Mesendoderm (in vitro differentiated cells): ENCODE measurements at places on chromosomes 2 and 18.

- H3K4me3 ChIP-seq, result no peak overlapping the region
- H3K4me1 ChIP-seq, result no peaks in the 10 kb centered on the region
- no peaks in the 10 kb centered on the region for H3K36me3 ChIP-seq
- no peaks in the 10 kb centered on the region for H3K27me3 ChIP-seq
- no peak for DNase-seq
These were observed 205.8 kb upstream of the SALL3 start for GRCh38 chr18:78773819-78774218.

DNA sequence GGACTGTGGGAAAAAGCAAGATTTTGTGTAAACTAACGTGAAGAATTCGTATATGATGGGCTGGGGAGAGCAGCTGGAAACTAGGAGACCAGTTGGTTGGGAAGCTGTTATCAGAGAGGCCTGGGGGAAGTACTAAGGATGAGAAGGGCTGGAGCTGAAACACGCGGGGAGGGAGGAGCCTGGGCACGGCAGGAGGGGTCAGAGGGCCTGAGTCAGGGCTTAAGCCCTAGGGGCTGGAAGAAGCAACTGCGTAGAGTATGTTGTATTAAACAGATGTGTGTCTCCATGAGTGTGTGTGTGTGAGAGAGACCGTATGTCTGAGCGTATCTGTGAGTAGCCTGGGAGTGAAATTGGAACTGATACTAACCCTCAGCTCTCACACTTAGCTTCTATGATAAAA is 8.4 kb downstream of the POMC start:
- peak; percentile 92 for DNase-seq
- H3K27ac ChIP-seq, result no peak overlapping the region
- H3K4me3 ChIP-seq, result no peak overlapping the region
- H3K27me3 ChIP-seq, result no peaks in the 10 kb centered on the region

GRCh38 chr2:10019602-10020400 is 23.5 kb upstream of the KLF11 start:
- no peak for DNase-seq
- H3K4me1 ChIP-seq, result no peaks in the 10 kb centered on the region
- H3K36me3 ChIP-seq, result no peaks in the 10 kb centered on the region
- no peak overlapping the region for H3K4me3 ChIP-seq
- no peaks in the 10 kb centered on the region for H3K27me3 ChIP-seq
- H3K27ac ChIP-seq, result no peak overlapping the region

DNA sequence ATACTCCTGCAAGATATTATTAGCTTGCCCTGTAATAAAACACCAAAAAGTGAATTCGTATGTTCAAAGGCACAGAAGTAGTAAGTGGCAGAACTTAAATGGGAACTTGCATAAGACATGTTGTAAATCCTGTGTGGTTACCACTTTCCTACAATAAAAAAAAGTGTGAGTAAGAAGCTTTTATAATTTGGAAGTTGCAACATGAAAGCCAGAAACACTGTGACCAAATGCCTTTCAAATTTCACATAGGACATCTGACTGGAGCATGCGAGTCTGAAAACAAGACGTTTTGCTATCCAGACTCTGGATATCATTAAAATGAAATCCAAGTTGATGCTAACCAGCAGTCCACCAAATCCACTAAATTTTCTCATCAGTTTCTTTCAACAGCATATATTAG is 886.2 kb upstream of the NRXN1 start:
- no peak overlapping the region for H3K27ac ChIP-seq
- no peaks in the 10 kb centered on the region for H3K27me3 ChIP-seq
- H3K36me3 ChIP-seq, result no peaks in the 10 kb centered on the region
- H3K4me3 ChIP-seq, result no peak overlapping the region

DNA sequence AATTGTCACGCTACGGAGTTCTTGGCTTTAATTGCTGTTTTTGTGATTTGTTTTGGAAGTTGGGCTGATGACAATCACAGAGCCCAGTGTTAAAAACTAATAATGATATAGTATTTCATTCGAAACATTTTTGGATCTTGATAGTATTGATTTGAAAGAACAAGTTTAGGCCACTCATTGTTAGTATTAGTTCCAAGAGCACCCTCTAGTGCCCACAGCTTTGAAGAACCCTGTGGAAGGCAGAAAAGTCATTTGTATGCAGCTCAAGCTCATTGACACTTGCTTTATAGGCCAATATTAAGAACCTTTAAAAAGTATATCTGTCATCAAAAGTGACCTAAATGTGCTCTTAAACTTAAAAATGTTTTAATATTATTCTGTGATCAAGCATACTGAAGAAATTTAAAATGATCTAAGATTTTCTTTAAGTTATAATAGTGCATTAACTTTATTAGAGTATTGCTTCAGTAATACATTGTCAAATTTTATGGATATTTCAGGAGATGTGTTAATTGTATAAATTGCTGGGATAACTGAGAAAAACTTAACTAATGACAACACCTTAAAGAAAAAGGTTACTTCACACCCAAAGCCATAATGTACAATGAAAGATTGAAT is 191.0 kb downstream of the GRB14 start:
- no peak overlapping the region for H3K4me3 ChIP-seq
- H3K27ac ChIP-seq, result no peak overlapping the region
- H3K27me3 ChIP-seq, result no peaks in the 10 kb centered on the region
- H3K4me1 ChIP-seq, result no peaks in the 10 kb centered on the region

GRCh38 chr2:51807229-51807628 is 775.3 kb upstream of the NRXN1 start:
- no peaks in the 10 kb centered on the region for H3K27me3 ChIP-seq
- no peak for DNase-seq
- H3K4me1 ChIP-seq, result peaks cover 1% of the 10 kb centered on the region
- no peak overlapping the region for H3K4me3 ChIP-seq
- H3K27ac ChIP-seq, result no peak overlapping the region
- H3K36me3 ChIP-seq, result no peaks in the 10 kb centered on the region

GRCh38 chr18:11136241-11136640 is 13.1 kb downstream of the PIEZO2 start:
- H3K4me3 ChIP-seq, result no peak overlapping the region
- H3K27ac ChIP-seq, result no peak overlapping the region
- H3K36me3 ChIP-seq, result no peaks in the 10 kb centered on the region
- H3K27me3 ChIP-seq, result no peaks in the 10 kb centered on the region
- H3K4me1 ChIP-seq, result peaks cover 2% of the 10 kb centered on the region
- DNase-seq, result peak; percentile 49

GRCh38 chr18:47964053-47964452 is 33.6 kb upstream of the SMAD2 start:
- DNase-seq, result no peak
- H3K4me1 ChIP-seq, result peaks cover 2% of the 10 kb centered on the region
- no peaks in the 10 kb centered on the region for H3K36me3 ChIP-seq
